IMR-90 (cell line): ENCODE measurements at places on chromosomes 5 and 9. TPM values are rescaled to one million over a fixed set of nuclear protein-coding genes. Genes with fewer than 3 reads are reported as not detected.

RFESD gene
- 2.7 and 3.6 TPM in 2 replicates for total RNA-seq

PHYKPL gene
- total RNA-seq = 8.6 and 10.0 TPM in 2 replicates

FREM1 gene
- under 0.01 TPM in 1 of 2 replicates, not detected in the other for total RNA-seq

LCN1 gene
- total RNA-seq = not detected in 2 replicates

CCDC192 gene
- total RNA-seq = not detected in 2 replicates

DNA sequence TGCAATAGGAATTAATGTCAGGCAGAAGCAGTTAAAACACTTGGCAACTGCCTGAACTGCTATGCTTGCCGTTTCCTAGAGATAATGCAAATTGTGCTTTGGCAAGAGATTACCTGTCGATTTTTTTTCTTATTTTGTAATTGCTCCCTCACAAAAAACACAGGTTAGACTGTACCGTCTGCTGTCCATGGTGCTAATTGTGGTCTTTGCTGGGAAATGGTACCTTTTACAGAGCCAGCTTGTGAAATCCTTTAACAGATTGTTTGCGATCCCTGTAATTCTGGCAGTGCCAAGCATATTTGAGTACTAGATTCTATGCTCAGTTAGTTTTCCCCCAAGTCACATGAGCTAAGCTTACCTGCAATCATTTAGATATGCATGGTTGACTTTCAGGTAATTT lies 2125.8 kb upstream of the WWC1 start:
- DNase-seq = no peak

DNA sequence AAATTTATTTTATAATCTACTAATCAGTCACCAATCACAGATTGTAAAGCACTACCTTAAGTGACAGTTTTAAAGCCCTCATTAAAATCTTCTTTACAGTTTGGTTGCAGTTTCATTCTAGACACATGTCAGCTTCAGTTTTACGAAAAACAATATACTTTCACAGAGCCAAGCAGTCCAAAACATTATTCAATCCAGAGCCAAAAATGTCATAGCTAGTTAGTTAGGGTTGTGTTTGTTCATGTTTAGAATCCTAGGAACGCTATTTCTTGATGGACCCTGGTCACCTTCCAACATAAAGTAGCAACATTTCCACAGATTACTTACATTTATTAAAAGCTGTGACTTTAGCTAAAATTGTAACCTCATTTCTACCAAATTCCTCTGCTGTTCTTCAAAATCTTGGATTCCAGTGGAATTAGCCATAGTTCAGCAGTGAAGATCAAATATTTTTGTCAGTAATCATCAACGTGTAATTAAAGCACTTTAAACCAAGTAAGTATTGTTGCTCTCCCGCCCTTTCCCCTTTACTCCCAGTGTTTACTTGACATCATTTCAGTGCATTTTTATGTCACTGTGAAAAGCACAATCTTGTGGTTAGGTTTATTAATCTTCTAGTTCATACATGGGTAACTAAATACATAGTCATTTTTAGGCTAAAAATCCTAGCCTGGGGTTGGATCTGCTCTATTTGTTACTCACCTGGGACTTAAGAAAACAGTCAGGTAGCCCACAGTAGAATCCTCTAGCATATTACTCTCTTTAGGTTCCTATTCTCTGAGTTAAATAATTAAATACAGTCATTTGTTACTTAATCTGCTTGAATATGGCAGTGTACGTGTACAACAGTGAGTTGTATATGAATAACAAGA lies 74.3 kb downstream of the NIPBL start:
- peak; percentile 64 for DNase-seq

DNA sequence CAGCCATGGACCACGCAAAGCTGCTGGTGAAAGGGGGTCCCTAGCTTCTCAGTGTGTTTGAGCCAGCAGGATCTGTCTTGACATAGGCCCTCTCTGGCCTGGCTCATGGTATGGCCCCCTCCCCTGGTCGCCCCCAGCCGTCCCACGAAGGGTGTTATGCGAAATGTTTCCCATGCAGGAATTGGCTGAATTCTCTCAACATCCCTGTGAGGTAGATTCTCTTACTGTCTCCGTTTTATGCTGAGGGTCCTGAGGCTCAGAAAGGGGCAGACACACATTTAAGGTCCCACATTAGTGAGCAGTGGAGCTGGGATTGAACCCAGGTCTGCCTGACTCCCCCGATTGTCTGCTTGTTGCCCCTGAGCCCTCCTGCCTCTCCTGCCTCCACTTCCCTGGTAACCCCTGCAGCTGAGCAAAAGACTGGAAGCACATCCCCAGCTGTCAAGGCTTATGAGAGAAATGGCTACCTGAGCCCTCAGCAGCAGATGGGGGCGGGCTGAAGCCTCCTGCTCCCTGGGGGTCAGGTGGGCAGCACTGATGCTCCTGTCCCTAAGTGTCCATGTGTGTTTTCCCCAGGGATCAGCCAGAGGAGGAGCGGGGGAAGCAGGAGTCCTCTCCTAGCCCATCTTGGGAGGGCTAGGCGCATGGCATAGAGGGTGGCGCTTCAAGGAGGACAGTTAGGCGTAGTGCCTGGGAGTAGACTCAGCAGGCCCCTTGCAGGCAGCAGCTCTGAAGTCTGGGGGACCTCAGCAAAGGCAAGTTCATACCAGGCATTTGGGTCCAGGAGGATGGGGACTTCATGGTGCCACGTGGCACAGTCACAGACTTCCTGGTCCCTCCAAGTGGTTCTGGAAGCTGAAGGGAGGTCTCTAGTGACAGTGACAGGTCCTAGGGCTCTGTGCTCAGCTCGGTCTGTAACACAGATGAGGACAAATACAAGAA lies 49.0 kb upstream of the GARNL3 start:
- DNase-seq = no peak

- no peak for DNase-seq
Measured at GRCh38 chr5:158435161-158435616, 576.2 kb upstream of the CLINT1 start.

DNA sequence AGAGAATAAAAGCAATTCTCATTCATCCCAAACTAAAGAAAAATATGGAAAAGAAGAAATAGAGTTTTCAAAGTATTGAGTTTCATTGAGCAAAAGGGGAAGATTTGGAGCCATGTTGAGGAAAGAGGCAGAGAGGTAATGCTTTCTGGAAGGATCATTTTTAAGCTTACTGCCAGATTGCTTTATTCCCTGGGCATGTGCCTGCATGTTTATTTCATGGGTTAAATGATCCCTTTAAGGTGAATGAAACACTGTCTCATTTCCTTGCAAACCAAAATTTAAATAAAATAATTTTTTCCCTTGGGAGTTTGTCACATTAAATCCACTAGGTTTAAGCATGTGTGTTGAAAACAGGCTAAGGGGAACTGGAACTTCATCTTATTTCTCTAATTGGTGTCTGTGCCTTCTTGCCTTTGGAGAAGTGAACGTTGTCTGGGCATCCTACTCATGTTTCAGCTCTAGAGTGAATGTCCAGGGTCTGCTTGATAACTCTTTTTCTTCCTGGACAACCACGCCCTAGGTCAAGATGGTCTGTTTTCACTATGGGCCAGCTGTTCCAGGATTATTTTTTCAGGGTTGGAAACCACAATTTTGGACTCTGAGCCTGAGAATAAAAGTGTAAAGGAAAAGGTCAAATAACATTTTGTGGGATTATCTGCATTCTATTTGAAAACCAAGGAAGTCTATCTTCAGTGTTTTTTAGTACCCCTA lies 114.1 kb upstream of the ELL2 start:
- no peak for DNase-seq

DNA sequence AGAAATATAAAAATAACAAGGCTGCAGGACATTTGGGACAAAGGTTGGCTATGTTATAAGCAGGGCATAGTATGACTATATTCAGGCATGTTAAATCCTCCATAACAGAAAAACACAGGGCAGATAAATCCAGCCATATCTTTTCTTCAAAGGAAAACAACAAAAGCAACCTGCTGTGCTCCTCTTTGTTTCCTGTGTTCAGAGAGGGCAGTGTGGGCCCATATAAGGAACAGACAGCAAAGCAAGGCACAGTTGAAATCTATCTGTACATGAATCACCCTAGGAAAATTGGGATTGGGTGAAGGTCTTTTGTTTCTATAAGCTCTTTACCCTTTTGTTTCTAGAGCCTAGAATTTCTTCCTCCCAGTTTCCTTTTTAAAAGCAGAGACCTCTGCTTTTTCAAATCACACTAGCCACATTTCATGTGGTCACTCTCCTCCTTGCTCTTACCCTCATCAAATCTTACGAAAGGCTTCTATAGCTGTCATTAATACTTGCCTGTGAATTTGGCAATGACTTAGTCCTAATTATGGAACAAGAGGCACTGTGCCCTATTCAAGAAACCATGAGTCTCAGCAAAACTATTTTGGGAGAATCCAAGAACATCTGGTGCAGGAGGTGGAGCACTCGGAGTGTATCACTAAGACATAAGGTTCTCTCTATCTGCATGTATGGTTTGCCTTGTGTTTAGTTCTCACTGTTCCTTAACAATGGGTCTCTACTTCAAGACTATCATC lies 1.8 kb downstream of the GZMA start:
- DNase-seq = no peak

DNA sequence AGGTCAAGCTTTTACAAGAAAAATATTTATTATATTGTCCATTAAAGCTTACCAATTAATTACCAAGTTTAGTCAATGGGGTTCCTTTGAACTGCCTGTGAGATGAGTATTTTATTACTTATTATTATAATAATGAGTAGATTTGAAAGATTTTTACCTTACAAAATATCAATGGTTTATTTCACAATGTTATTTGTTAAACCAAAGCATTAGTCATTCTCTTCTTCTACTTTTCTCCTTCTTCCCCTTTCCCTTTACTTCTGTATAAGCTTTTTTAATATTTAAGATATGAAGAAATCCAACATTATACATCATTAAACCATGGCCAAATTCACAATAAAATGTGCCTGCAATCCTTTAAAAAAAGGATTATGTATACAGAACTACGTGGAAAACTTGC lies 369.5 kb downstream of the ARL15 start:
- peak; percentile 21 for DNase-seq

DNA sequence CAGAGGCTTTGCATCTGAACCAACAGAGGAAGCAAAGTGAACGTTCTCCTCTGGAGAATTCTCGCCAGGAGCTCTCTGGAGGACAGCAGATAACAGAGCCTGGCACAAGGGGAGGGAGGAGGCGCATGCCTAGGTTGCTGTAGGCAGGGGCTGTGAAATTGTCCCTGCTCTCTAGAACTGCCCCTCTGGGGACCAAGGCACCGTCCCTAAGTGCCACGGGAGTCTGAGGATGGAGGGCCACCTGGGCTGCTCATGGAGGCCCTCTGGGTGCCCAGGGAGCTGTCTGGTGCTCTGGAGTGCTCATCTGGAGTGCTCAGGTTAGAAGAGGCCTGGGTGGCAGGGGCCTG lies 77.6 kb downstream of the CACNA1B start:
- DNase-seq = no peak

- DNase-seq = no peak
Measured at GRCh38 chr5:116076496-116076895, 8.3 kb upstream of the COMMD10 start.

GRCh38 chr5:64074533-64074932 lies 91.1 kb upstream of the RNF180 start:
- DNase-seq = peak; percentile 3

GRCh38 chr5:139410993-139411828 lies 7.3 kb upstream of the SPATA24 start:
- no peak for DNase-seq

DNA sequence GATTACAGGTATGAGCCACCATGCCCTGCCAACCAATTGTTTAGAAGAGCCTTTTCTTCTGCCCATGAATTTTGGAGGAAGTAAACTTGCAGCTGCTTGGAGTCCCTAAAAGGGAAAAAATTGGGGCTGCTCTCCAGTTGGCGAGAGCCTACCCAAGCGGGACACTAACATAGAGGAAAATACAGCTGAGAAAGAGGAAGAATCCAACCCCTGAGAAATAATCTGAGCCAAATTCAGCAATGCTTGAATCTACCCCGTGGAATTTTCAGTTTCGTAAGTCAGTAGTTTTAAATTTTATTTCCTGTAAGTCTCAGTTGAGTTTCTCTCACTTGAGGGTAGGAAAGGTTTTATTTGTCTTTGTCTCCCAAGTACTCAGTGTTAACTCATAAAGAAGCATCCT lies 30.4 kb upstream of the UBTD2 start:
- DNase-seq = no peak

DNA sequence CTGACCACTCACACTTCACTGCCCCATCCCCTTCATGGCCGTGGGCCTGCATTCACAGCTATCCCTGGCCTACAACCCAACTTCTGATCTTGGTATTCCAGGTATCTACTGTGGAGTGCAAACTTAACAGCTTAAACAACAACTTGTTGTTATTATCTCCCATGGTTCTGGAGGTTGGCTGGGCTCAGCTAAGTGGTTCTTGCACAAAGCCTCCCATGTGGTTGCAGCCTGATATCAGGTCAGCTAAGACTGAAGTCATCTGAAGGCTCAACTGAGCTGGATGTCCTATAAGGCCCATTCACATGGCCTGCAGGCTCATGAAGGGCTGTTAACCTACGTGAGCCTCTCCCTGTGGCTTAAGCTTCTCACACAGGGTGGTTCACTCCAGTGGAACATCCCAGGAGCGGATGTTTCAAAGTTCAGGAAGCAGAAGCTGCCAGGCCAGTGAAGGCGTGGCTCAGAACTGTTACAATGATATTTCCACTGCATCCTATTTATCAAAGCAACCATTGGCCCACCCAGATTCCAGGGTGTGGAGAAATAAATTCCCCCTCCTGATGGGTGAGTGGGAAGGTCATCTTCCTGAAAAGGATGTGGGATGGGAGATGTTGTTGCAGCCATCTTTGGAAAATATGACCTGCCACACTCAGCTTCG lies 30.0 kb upstream of the TRIO start:
- DNase-seq = no peak

- DNase-seq = no peak
Measured at GRCh38 chr5:127133071-127133470, 59.8 kb upstream of the C5orf63 start.
